Osteocyte (in vitro differentiated cells): ENCODE measurements at places on chromosomes 5 and 9.

GRCh38 chr5:113562828-113563400 lies 49.4 kb downstream of the YTHDC2 start:
- no peak for DNase-seq

DNA sequence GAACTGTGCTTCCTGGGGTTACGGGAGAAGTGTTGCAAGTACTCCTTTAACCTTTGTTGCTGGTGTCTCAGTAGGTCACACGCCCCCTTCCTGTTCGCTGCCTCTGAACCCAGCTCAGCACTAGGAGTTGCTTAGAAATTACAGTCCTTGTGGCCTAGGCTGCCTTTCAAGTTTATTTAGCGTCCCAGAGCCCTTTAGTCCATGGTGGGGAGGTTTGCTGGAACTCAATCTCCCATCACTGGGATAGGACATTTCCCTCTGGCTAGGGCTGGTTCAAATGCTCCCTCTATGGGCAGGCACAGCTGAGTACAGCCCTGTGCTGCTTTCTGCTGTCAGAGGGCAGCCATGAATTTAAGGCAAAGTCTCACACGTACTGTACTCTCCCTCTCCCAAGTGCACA lies 4.7 kb downstream of the IFNA8 start:
- no peak for DNase-seq

DNA sequence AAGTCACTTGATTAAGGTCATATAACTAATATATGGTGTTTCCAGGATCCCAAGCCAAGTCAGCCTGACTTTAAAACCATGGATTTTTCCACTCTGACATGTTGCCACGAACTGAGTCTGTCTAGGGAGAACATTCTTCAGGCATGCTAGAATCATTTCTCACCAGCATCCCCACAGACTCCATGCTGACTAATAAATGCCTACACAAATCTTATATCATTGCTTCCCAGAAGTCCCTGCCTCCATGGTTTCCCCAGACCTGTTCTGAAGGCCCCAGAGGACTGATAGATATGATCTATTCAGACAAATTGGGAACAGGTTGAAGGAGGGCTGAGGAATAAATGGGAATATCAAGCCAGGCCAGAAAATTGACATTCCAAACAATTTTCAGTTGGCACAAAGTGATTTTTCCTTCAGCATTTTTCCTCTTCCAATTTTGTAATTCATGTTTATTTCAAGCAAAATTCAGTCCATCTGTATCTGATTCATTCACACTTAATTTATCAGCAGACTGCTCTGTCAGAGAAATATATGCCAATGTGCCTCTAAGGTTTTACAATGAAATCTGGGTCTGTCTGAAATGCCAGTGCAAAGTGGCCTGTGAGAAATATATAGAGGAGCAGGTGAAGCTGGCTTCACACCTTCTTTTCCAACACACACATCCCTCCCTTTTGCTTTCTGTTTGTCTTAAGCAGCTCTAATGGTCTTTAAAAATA lies 413.6 kb upstream of the TNC start:
- no peak for DNase-seq

DNA sequence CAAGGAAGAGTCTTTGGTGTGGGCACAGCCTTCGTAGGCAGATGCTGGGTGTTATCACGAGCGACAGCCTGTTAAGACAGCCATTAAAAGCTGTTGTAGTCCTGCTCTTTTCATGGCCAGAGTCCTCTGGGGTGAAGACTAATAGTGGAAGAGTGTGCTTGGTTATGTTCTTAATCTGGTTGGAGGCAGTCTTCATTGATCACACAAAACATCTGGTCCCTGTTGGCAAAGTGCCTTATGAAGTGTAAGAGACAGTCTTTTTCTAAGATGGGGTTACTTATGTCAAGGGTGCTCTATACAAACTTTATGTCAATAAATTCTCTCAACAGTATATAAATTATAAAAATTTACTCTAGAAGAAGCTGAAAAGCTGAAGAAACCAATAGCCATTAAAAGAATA lies 280.4 kb downstream of the CAAP1 start:
- DNase-seq: no peak

DNA sequence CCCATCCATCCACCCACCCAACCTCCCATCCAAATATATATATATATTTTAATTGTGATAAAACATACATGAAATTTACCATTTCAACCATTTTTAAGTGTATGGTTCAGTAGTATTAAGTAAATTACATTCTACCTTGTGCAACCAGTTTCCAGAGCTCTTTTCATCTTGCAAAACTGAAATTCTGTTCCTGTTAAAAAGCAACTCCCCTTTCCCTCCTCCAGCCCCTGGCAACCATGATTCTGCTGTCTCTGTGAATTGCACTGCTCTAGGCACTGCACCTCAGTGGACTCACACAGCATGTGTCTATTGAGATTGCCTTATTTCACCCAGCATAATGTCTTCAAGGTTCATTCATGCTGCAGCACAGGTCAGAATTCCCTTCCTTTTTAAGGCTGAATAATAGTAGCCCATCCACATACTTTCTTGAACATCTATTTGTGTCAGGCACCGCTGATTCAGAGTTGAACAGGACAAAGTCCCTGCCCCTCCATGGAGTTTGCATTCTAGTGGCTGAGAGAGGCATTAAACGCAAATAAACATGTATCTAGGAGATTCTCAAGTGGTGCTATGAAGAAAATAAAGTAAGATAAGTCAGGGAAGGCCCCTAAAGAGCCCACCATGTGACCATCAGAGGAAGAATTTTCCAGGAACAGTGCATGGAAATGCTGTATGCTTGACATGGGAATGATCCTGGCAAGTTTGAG lies 24.0 kb downstream of the CSF1R start:
- DNase-seq: no peak

GRCh38 chr5:174324680-174325079 lies 279.2 kb downstream of the NSG2 start:
- DNase-seq: no peak

DNA sequence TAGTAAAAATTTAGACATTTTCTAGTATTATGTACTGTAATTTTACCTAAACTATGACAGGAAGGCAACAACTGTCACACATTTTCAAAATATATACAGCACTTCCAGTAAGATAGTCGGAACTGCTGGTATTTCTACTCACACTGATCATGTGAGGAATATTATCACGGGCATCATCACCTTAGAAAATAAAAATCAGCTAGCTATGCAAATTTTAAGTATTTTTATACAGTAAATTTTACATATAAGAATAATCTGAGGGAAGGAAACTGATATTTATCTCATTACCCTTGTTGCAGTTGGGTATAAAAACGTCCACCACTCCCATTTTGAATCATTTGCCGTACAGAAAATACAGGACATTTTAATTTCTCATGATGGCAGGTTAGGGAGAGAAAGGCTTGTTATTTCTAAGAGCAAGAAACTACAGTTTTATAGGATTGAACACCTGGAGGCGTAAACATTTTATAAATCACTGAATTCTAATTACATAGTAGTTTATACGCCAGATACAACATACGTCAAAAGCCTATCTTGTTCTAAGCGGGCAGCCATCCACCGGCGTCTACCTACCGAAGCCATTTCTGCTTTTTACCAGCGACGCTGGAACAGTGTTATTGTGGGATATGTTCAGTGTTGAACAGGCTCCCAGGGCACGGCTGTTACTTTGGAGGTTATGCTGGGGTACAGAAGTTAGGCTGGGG lies 729 bp upstream of the TNPO1 start:
- no peak for DNase-seq

GRCh38 chr5:19536387-19536786 lies 451.6 kb downstream of the CDH18 start:
- DNase-seq: no peak

DNA sequence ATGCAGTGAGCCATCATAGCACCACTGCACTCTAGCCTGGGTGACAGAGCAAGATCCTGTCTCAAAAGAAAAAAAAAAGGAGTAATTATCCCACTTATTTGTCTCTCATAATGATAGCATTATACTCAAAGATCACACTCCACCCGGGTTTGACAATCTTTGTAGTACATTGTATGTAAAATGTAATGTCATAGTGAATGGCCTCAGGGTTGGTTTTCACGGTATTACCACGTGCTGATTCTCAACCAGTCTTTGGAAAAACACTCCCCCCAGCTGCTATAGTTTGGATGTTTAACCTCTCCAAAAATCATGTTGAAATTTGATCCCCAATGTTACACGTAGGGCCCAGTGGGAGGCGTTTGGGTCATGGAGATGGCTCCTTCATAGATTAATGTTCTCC lies 402.4 kb upstream of the GRAMD2B start:
- DNase-seq: no peak

- DNase-seq: no peak
Measured at GRCh38 chr9:78004478-78005229, 27.0 kb downstream of the GNAQ start.

GRCh38 chr5:180470361-180470760 lies 23.8 kb upstream of the CNOT6 start:
- no peak for DNase-seq

GRCh38 chr9:121675969-121676822 lies 24.8 kb downstream of the DAB2IP start:
- no peak for DNase-seq

GRCh38 chr5:151298063-151298855 lies 5.3 kb downstream of the SLC36A3 start:
- DNase-seq: peak; percentile 48

- no peak for DNase-seq
Measured at GRCh38 chr9:97695995-97696802, 941 bp downstream of the XPA start.

DNA sequence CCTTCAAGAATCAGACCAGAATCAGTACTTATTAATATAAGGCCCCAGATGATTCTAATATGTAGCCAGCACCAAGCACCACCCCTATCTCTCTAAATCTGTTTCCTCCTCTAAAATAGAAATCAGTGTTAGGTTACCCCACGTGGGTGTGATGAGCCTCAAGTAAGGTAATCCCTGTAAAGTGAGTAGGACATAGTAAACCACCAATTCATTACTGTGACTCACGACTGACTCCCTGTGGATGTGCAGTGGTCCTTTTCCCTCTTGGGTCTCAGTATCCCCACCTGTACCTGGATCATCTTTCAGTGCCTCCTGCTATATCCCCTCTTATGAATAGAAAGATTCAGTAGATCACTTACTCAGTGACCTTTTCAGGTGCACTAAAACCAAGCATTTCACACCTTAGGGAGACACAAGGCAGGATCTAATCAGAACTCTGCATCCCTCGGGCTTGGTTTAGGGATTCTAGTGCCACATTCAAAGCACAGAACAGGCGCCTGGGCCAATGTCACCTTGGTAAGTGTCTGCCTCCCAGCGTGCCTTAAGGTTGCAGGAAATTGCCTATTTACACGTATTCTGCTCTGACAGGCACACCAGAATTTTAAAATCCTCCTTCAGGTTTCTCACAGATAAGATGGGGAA lies 12.2 kb upstream of the ALDH1B1 start:
- no peak for DNase-seq

DNA sequence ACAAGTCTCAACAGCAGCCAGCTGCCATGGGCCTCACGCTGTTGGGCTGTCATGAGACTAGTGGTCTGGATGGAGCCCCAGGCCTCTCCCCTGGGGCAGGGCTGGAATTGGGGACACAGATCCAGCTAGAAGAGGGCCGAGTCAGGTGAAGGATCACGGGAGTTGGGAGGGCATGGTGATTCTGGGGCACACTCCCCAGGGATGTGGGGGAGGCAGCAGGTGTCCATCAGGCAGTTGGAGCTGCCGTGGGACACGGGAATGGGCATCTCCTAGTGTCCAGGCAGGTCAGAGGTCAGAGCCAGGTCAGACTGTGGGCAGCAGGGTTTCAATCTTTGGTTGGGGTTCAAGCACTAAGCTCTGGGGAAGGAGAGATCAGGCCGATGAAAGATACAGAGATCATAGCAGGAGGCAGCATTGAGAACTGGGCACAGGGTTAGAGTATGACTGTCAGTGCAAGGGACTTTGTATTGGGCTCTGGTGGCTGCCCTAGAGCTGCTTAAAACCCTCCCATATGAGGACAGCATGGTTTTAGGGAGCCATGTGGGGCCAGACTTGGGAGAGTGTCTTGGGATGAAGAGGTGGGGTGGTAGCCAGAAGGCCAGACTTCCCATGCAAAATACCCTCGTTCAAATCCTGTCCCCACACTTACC lies 59.2 kb downstream of the ARHGEF37 start:
- no peak for DNase-seq

GRCh38 chr5:79108086-79108485 lies 3.5 kb upstream of the BHMT start:
- no peak for DNase-seq

DNA sequence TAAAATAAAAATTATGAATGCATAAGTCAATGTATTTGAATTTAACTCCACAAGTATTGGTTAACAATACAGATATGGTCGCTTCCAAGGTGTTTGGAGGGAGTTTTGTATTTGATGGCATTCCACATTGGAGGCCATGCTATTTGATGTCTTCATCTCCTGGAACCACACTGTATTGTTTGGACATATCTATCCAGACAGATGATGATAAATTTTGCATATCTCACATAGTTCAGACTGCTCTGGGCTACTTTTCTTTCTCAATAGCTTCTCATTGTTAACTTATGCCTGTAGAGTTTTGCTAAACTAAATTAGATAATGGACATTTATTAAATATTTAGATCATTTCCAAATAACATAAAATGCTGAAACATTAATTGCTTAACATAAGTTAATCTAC lies 58.0 kb downstream of the CDKN2A start:
- DNase-seq: no peak
